ENCODE measurements at places on chromosomes 3 and 15. TPM values are rescaled to one million over a fixed set of nuclear protein-coding genes. Genes with fewer than 3 reads are reported as not detected.

- H3K36me3 ChIP-seq: no peaks in the 10 kb centered on the region
- no peak overlapping the region for H3K27ac ChIP-seq
- DNase-seq: no peak
- no peaks in the 10 kb centered on the region for H3K4me1 ChIP-seq
- H3K27me3 ChIP-seq: peaks cover 15% of the 10 kb centered on the region
Observed at GRCh38 chr3:127982155-127982554, 67.1 kb downstream of the KBTBD12 start.

GRCh38 chr15:65156692-65157091, 23.1 kb upstream of the PDCD7 start:
- peaks cover 33% of the 10 kb centered on the region for H3K36me3 ChIP-seq
- no peak overlapping the region for H3K4me3 ChIP-seq
- no peaks in the 10 kb centered on the region for H3K4me1 ChIP-seq
- no peak for DNase-seq
- H3K27me3 ChIP-seq: no peaks in the 10 kb centered on the region

GRCh38 chr3:119783255-119783654, 1.4 kb downstream of the NR1I2 start:
- no peaks in the 10 kb centered on the region for H3K36me3 ChIP-seq
- H3K4me1 ChIP-seq: peaks cover 6% of the 10 kb centered on the region
- H3K27me3 ChIP-seq: no peaks in the 10 kb centered on the region
- DNase-seq: no peak
- no peak overlapping the region for H3K27ac ChIP-seq

DNA sequence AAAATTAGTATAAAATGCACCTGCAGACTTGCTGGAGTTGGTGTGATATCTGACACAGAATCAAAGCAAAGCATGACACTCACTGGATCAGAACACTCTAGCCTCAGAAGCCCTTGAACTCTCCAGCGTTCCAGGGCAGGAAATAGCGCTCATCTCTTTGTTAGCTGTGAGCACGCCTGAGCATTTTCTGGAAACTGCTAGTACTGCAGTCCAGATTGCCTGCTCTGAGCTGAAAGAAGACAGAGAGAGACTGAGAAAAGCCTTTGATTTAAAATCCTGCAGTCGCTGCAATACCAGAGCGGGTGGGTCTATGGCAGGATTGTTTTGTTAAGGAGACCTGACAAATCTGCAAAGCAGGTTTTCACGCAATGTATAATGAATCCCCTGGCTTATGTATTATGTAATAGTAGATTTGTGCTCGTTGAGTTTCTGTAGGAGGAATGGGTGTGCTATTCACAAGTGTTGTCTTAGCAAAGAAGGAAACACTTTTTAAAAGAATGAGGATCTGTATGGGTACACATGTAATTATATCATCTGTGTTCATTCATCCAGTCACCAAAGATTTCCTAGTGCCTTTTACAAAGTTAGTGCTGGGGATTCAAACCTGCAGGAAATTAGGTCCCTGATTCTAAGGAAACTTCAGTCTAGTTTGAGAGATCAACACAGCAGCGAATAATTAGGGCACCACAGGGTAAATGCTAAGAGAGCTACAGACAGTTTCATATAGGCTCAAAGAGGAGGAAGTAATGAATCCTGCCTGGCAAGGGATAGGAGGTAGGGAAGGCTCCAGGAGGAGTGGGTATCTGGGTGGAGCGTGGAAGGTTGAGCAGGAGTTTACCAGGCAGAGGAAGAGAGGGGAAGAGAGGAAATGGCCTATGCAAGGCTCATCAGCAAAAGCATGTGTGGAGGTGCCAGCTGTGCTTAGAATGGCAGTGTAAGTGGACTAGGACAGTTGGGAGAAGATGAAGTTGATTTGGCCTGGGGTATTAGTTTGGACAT, 26.1 kb upstream of the MGLL start:
- no peak for DNase-seq
- H3K27ac ChIP-seq: no peak overlapping the region
- H3K4me1 ChIP-seq: no peaks in the 10 kb centered on the region
- H3K27me3 ChIP-seq: peaks cover 10% of the 10 kb centered on the region
- H3K36me3 ChIP-seq: no peaks in the 10 kb centered on the region

Gene COLQ
- total RNA-seq: 4.3 TPM

DNA sequence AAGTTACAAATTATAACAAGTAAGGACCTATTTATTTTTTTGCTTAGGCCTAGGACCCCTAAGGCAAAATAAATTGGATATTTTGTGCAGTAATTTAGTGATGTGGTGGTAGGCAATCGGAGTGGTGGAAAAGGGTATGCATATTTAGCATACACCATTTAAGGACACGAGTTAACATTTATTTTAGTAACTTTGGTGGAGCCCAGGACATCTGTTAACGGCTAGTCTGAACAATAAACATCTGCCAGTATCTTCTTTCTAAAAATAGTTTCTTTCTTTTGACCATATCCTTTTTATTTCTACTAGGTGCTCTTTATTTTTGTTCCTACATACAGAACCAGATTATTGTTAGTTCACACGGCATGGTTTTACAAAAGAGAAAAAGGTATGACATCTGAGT, 326.3 kb downstream of the CHL1 start:
- H3K27me3 ChIP-seq: no peaks in the 10 kb centered on the region
- no peaks in the 10 kb centered on the region for H3K36me3 ChIP-seq
- no peak overlapping the region for H3K27ac ChIP-seq
- no peak overlapping the region for H3K4me3 ChIP-seq

DNA sequence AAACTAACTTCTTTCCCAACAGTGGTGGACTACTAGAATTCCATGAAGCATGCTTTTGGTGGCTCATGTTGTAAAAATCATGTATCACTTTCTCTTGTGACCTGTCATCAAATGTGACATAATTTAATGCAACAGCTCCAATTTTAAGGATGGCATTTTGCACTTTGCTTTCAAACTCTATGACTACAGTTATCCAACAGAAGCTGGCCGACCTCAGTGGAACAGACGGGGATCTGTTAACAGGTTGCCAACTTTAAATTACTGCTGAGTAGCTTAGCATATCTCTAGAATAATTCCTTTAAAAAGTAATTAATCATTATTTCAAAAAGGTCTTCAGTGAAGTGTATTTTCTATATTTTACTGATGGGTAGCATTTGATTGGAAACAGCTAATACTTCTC, 907.4 kb downstream of the FHIT start:
- no peak overlapping the region for H3K27ac ChIP-seq
- no peak overlapping the region for H3K4me3 ChIP-seq
- no peaks in the 10 kb centered on the region for H3K27me3 ChIP-seq
- no peaks in the 10 kb centered on the region for H3K4me1 ChIP-seq
- no peak for DNase-seq

Measured in activated CD4-positive, alpha-beta T cell treated with anti-CD3 and anti-CD28 coated beads, Interleukin-2, amount 10 ng/mL, durations not matched to agents 7 days and 5 days (primary cell).